ENCODE measurements at places on chromosomes 11 and 22.
A peak's percentile ranks its signal among the peaks of the same experiment; 100 is the strongest.

DNA sequence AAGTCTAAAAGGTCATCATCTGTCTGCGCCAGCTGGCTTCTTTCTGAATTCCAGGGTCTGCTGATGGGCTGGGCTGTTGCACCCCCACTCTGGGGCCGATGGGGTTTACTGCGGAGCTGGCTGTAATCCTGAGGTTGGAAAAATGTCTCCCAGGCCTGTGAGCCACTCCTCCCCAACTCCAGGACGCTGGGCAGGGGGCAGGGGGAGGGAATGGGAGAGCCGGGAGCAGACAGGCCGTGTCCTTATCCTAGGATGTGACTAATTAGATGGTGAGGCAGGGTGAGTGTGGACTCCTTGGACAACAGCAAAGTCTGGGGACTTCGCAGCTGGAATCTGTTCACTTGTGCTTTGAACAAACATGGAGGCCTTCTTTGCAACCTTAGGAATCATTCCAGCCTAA lies 48.7 kb downstream of the LRRC32 start:
- DNase-seq = peak; percentile 85

- DNase-seq = no peak
Measured at GRCh38 chr11:64230985-64231365, 627 bp downstream of the DNAJC4 start.

DNA sequence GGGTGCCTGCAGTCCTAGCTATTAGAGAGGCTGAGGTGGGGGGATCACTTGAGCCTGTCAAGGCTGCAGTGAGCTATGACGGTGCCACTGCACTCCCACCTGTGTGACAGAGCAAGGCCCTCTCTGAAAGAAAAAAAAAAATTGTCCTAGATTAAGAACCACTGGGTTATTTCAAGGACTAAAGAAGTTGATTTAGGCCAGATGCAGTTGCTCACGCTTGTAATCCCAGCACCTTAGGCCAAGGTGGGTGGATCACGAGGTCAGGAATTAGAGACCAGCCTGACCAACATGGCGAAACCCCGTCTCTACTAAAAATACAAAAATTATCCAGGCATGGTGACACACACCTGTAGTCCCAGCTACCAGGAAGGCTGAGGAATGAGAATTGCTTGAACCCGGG lies 129.0 kb downstream of the MRTFA start:
- no peak for DNase-seq

DNA sequence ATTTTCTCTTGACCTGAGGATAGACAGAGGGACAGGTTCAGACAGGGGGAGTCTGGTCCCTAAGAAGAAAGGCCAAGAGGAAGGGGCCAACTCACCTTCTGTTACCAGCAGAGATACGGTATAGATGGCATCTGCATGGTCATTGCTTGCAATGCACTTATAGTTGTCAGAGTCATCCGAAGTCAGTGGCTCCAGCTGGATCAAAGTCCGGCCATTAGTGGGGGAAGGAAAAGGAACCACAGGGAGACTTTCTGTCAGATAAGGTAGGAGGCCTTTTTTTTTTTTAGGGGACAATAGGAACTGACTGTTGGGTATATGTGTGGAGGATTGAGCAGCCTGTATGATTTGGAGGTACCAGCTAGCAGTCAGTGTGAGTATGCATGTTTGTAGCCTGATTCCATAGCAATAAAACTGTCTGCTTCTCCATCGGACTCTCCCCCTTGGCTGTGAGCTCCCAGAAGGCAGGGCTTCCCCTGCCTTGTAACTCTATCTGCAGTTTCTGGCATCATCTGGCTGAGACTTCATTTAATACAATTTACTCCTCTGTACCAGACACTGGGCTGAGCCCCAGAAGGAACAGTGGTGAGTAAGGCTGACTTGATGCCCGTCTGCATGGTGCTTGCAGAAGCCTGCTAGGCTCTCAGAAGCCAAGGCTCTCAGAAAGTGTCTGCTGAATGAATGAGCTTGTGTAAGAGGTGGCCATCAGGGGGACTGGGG lies 5.7 kb downstream of the IGSF22 start:
- no peak for DNase-seq

- DNase-seq = no peak
Measured at GRCh38 chr11:107770551-107770951, 58.7 kb upstream of the SLN start.

GRCh38 chr11:111913031-111913861 lies 712 bp downstream of the HSPB2 start:
- no peak for DNase-seq

DNA sequence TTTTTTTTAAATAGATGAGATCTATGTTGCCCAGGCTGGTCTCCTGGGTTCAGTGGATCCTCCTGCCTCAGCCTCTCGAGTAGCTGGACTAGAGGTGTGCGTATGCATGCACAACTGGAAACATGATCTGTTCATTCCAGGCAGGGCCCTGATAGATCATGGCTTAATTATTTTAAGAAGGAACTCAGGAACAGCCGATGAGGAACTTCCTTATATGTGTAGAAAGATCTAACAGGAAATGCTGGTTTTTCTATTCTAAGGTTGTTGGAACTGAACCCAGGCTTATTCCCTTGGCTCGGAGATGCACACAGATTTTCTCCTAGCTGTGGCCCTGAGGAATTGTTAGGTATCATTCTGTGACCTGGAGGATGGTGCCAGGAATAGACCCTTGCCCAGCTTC lies 32.4 kb downstream of the SPECC1L start:
- no peak for DNase-seq

DNA sequence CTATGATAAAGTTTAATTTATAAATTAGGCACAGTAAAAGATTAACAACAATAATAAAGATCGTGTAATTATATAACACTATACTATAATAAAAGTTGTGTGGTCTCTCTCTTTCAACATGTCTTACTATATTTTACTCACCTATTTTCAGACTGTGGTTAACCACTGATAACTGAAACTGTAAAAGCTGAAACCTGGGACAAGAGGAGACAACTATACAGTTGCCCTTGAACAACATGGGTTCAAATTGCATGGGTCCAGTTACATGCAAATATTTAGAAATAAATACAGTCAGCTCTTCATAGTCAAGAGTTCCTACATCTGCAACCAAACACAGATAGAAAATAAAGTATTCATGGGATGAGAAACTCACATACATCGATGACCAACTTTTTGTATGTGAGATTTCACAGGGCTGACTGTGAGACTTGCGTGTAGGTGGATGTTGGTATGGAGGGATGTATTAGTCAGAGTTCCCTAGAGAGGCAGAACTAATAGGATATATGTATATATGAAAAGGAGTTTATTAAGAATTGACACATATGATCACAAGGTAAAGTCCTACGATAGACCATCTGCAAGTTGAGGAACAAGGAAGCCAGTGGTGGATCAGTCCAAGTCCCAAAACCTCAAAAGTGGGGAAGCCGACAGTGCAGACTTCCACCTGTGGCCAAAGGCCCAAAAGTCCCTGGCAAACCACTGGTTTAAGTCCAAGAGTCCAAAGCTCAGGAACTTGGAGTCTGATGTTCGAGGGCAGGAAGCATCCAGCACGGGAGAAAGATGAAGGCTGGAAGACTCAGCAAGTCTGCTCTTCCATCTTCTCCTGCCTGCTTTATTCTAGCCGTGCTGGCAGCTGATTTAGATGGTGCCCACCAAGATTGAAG lies 359.5 kb downstream of the INSC start:
- no peak for DNase-seq

- DNase-seq = no peak
Measured at GRCh38 chr11:67024410-67024809, 1.5 kb downstream of the SYT12 start.

DNA sequence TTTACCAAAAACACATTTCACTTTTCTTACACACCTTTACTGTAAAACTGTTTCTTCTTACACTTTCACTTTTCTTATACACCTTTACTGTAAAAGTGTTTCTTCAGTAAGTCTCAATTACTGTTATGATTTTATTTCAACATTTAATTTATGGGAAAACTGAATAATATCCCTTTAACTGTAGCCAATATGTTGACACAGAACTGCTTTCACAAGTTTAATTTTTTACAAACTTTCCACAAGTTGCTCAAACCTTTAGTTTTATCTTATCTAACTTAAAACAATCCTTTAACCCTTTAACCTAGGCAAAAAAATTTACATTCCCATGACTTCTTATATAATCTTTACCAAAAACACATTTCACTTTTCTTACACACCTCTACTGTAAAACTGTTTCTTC lies 63.3 kb upstream of the OR5AN1 start:
- no peak for DNase-seq

- peak; percentile 28 for DNase-seq
Measured at GRCh38 chr22:23419171-23419570, 160.9 kb downstream of the IGLL1 start.

- DNase-seq = peak; percentile 92
Measured at GRCh38 chr22:32531931-32532819, 57.6 kb downstream of the FBXO7 start.

DNA sequence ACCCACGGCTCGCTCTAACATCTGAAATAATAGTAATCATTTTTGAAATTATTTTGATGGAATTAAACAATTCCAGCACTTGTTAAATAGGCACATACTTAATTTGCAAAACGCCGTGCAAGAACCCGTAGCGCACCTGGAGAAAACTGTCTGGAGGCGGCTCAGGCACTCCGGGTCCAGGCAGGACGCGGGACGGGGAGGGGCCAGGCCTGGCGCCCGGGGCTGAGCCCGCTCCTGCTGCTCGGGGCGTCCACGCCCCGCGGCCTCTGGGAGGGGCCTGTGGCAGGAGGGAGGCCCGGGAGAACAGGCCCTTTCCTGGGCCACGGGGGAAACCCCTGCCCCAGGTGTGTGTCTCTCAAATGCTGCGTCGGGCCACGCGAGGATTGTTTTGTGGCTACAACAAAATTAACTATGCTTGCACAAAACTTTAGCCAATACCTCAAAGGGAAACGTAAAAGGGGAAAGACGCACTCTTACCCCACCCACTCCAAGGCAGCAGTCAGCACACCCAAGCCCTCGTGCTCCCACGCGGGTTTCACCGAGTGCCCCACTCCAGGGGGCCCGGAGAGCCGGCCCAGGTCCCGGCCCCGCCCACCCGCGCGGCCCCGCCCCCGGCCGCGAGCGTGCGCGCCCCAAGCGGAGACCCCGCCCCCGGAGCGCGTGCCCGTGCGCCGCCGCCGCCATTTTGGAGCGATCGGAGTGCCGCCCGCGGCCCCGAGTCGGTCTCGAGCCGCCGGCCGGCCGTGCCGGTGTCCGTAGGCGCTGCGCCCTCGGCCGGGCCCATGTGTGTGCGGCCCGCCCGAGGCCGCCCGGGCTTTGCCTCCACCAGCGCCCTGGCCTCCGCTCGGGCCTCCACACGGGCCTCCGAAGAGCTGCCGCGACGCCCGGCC lies at the start of gene PPP6R2:
Gene PPP6R2, plus strand, starts transcription at position 677 of the 890 bp plus-strand sequence. CDS start 50,582 bp downstream, outside the sequence.
- DNase-seq = peak; percentile 95

DNA sequence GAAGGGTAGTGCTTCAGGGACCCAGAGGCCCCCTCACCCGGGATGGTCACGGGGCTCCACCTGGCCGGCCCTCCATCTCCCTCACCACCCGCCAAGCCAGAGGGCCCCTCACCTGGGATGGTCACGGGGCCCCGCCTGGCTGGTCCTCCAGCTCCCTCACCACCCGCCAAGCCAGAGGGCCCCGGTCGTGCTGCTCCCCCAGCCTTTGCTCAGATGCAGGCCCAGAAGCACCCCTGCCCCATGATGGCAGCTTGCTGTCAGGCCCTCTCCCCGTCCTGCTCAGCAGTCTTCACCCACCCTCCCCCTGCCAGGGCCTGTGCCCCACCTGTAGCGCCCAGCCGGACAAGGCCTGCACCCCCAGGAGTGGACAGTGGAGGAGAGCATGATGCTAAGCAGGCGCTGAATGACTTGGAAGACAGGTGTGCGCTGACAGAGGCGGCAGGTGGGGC lies 7.3 kb downstream of the DENND6B start:
- DNase-seq = peak; percentile 89

GRCh38 chr11:59800390-59801025 lies 10.1 kb downstream of the MRPL16 start:
- DNase-seq = no peak

DNA sequence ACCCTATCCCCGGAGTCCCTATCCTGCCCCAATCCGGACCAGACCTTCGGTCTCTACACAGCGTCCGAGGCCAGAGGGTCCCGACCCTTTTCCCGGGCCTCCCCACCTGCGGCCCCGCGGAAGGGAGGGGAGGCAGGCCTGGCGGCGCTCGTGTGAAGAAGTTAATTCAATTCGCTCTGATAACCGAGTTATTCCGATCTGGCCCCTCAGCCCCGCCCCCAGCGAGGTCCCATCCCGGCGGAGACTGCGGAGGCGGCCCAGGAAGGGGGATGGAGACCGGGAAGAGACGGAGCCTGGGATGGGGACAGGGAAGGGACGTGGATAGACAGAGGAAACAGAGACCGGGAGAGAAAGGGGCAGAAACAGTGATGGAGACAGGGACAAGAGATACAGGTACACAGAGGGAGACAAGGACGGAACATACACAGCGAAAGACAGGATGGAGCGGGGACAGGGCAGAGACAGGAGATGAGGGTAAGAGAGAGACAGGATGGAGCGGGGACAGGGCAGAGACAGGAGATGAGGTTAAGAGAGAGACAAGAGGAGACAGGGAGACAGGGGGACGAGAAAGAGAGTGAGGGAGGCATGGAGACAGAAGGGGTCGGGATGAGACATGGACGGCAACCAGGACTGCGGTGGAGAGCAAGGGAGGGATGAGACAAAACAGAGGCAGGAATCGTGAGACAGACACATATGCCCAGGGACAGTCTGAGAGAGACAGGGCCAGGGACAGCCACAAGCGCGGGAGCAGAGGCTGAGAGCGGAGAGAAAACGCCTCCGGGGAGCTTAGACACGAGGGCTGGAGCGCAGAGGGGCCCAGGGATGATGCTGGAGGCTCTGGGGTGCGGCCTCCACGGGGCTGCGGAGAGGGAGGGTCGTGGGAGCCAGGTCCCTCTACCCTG lies 636 bp upstream of the PHOX2A start:
- no peak for DNase-seq

Data from mesenteric fat pad (tissue), 1 donor.